Activated naive CD8-positive, alpha-beta T cell treated with anti-CD3 and anti-CD28 coated beads, Interleukin-2, amount 50 U/mL, for 16 hours (primary cell): ENCODE measurements at places on chromosomes 3 and 15.

- no peak for DNase-seq
Observed at GRCh38 chr15:95290176-95290974, 1040.1 kb upstream of the NR2F2 start.

- no peak for DNase-seq
Observed at GRCh38 chr3:45907769-45908705, 21.7 kb downstream of the CCR9 start.

GRCh38 chr3:187266691-187267090 is 24.8 kb downstream of the MASP1 start:
- DNase-seq, result no peak

GRCh38 chr3:197606468-197606867 is 50.7 kb upstream of the BDH1 start:
- no peak for DNase-seq

DNA sequence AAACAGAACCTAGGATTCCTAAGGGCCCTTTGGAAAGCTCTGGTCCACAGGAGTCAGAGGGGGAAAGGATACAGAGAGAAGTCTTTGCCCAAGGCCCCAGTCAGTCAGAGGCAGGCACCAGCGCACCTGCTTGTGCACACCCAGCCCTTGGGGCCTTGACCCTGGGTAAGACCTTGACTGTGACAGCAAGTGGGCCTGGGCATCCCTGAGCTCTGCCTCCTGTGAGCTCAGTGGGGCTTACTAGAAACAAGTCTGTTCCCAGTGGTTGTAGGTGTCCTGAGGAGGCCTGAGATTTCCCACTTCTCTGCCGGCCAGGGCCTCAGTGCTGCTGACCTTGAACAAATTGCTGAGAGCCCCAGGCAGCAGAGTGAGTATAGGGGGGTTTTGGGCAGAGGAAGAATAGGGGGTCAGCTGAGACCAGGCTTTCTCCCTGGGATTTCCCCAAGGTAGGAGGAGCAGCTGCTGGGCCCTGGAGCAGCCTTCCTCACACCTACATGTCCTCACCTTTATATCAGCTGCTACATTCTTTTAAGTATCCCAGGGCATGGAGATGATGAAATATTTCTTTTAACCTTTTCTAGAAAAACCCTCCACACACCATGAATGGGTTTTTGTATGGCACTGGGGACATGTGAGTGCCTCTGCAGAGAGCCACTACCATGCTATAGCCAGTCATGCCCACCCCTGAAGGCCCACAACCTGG is 9.7 kb upstream of the DAG1 start:
- DNase-seq, result no peak

- DNase-seq, result no peak
Observed at GRCh38 chr15:79032656-79033055, 57.9 kb downstream of the RASGRF1 start.
